ENCODE measurements at places on chromosomes 3 and 15.

GRCh38 chr3:120013481-120013880 is 80.8 kb downstream of the GSK3B start:
- DNase-seq, result no peak

GRCh38 chr15:68501616-68502015 is 69.7 kb upstream of the ITGA11 start:
- no peak for DNase-seq

DNA sequence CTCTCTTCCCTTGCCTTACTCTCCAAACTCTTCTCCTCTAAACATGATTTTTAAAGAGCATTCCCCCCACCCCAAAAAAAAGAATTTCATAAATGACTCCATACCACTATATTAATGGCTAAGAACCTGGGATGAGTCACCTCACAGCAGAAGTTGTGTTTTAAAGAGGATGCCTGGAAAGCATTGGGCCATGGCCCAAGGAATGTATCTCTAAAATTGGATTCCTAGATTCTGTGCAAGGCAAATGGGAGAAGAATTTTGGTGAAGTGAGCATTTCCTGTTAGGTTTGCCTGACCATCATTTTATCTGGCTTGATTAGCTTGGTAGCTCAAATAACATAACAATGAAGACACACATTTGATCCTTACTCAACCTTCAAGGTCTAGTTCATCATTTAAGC is 251.4 kb downstream of the NR1D2 start:
- DNase-seq, result peak; percentile 76

DNA sequence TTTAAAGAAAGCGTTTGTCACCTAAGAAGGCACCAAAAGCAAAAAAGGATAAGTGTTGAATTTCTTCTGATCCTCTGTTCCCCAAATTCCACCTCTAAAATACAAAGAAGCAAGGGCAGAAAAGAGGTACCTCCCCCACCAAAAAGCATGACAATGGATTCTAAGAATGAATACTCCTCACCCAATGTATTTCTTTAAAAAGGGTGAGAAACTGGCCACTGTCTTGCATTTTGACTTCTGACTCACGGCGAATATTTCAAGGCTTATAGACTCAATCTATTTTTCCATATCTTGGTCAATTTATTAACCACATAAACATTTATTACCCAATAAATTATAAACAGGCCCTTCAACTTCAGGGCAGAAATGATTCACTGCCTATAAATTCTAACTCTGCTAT is 131.1 kb downstream of the NR1I2 start:
- DNase-seq, result no peak

- DNase-seq, result no peak
Measured at GRCh38 chr15:73538563-73539211, 94.5 kb downstream of the NPTN start.

- DNase-seq, result no peak
Measured at GRCh38 chr3:77541203-77541922, 501.5 kb downstream of the ROBO2 start.

- DNase-seq, result no peak
Measured at GRCh38 chr3:187360596-187360995, 7.6 kb upstream of the RTP4 start.

DNA sequence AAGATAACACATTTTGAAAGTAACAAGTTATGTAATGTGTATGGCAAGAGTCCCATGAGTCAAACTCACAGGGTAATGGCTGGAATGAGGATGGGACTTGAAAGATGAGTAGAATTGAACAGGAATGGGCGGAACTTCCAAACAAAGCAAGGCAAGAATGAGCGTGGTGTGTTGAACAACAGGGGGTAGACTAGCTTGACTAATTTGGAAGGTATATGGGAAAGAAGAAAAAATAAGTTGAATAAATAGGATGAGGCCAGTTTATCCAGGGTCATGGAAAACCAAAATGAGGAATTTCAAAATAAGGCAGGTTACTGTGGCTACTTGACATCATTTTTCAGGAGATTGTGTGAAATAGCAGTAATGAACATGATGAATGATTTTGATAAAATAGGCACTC is 2.5 kb upstream of the DPH6 start:
- DNase-seq, result peak; percentile 2

GRCh38 chr3:188734395-188734794 is 437.4 kb upstream of the TPRG1 start:
- no peak for DNase-seq

GRCh38 chr3:7333125-7333524 is 472.2 kb downstream of the GRM7 start:
- DNase-seq, result no peak

DNA sequence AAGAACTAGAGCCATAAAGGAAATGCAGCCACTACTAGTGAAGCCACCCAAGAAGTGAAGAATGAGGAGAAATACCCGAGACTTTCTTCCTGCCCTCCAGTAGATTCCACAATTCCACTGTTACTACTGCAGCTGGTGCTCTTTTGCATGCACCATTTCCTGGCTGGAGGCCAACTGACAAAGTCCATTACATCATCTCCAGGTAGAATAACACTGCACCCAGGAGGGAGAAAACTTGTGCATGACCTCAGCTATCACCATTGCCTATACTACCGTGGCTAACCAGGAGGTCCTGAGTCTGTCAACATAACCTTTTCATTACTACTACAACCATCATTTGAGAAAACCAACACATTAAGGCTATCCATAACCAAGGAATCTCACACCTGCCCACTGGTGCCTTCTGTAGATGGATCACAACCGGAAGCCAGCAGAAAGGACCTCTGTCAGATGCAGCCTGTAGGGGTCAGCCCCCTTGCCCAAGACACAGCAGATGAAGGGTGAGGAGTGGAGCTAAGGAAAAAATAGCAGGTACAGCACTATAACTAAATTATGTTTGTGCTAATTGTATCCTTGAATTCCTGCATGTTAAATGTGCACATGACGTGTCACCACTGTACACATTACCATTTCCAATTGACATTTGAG is 200.8 kb upstream of the C2CD4B start:
- no peak for DNase-seq

DNA sequence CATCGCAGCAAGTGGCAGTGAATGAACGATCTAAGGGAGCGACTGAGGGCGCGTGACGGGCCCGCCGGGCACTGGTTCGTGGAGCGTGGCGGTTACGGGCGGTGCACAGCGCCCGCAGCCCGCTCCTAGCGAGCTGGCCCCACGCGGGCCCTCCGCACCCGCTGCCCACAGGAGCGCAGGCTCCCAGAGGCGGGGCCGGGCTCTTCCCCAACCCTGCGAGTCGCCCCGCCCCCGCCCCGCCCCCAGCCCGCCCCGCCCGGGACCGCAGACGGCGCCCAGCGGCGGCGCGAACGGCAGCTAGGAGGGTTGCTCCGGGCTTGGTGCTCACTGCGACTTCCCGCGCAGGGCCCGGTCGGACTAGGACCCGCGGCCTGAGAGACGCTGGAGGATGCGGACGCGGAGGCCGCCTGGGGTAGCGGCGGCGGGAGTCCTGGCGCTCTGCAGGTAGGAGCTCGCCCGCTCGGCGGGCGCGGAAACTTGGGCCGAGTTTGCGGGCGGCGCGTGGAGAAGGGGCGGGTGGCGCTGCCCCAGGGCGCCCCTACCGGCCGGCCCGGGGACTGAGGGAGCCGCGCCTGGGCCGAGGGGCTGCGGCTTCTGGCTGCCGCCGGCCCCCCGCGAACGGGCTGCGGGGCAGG is at the start of gene C15orf39:
Gene C15orf39 (plus strand): TSS at position 267 of the 635 bp plus-strand sequence. CDS start 4,167 bp downstream, outside the sequence.
- peak; percentile 87 for DNase-seq

- no peak for DNase-seq
Measured at GRCh38 chr15:27028858-27029477, 58.0 kb downstream of the GABRG3 start.

GRCh38 chr15:90774731-90775514 is 57.8 kb downstream of the BLM start:
- peak; percentile 69 for DNase-seq

GRCh38 chr15:40317580-40317979 is 5.9 kb upstream of the INAFM2 start:
- DNase-seq, result no peak

DNA sequence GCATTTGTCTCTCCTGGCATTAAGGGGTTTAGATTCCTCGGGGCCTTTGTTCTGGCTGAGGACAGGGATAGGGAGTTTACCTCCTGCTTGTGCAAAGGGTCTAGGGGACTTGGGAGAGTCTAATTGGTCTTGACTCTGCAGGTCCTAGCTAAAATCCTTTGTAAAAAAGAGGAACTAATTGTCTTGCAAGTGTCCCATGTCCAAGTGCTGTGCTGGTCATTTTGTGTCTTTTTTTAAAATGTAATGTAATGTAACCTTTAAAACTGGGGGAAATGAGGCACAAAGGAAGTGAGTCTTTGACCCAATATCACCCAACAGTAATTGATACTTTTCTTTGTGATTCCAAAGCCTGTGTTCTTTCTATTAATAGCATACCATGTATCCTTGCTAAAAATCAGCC is 14.9 kb upstream of the C3orf80 start:
- DNase-seq, result no peak

DNA sequence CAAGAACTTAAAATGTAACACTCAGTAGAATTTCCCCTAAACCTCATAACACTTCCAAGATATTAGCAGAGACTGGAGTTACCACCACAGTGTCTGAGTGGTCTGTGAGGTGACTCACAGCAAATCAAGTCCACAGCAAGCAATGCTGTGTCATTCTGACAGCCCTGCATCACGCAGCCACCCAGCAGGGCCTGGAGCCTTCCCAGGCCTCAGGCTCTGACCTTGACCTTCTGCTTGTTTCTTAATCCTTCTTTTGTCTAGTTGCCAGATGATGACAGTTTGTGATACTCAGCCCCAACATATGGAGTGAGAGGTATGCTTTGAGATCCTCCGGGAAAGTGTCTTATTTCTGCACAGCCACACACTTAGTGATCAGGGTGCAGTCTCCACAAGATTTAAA is 82.5 kb downstream of the TOP2B start:
- DNase-seq, result peak; percentile 46

DNA sequence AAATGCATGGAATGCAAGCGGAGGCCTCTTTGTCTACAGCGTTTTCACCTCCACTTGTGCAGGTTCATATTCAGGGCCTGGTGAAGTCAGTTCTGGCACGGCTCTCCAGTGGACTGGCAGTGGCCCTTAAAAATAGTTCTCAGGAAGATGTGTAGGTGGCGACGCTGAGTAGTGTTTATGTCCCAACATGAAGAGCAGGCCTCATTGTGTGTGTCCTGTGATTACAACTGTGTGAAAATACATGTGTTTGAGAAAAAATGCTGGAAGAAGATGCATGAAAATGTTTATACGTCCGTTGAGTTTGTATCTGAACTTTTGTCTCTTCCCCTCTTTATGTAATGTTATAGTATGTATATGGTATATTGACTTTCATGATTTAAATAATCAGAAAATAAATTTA is 7.2 kb downstream of the LIPC start:
- peak; percentile 65 for DNase-seq

- no peak for DNase-seq
Measured at GRCh38 chr15:85555875-85556617, 175.6 kb downstream of the AKAP13 start.

GRCh38 chr15:63752075-63752684 is 81.6 kb downstream of the HERC1 start:
- DNase-seq, result peak; percentile 76

- no peak for DNase-seq
Measured at GRCh38 chr3:186640929-186641328, 730 bp downstream of the FETUB start.

- DNase-seq, result peak; percentile 18
Measured at GRCh38 chr3:161150001-161150525, 44.9 kb upstream of the B3GALNT1 start.

DNA sequence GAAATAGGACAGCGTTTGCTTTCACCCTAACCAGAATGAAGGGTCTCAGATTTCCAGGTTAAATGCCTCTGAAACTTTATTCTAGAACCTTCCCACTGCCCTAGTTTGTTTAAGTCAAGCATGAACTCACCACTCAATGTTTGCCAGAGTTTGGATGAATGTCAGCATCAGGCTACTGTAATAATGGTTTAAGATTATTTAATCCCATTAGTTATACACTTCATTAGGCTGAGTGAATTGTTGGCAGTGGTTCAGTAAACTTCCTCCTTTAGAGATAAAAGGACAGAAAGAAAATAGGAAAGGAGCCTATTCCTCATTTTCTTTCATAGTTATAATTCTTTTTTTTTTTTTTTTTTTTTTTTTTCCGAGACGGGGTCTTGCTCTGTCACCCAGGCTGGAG is 401.9 kb upstream of the TPRG1 start:
- no peak for DNase-seq

- peak; percentile 63 for DNase-seq
Measured at GRCh38 chr15:38758043-38758442, 193.4 kb upstream of the RASGRP1 start.

GRCh38 chr3:47082519-47082918 is 81.4 kb downstream of the SETD2 start:
- DNase-seq, result peak; percentile 53

DNA sequence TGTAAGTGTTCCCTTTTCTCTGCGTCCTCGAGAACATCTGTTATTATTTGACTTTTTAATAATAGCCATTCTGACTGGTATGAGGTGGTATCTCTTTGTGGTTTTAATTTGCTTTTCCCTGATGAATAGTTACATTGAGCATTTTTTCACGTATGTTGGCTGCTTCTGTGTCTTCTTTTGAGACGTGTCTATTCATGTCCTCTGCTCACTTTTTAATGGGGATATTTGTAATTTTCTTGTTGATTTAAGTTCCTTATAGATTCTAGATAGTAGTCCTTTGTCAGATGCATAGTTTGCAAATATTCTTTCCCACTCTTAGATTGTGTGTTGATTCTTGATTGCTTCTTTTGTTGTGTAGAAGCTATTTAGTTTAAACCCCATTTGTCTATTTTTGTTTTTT is 179.2 kb downstream of the DOCK3 start:
- DNase-seq, result no peak

DNA sequence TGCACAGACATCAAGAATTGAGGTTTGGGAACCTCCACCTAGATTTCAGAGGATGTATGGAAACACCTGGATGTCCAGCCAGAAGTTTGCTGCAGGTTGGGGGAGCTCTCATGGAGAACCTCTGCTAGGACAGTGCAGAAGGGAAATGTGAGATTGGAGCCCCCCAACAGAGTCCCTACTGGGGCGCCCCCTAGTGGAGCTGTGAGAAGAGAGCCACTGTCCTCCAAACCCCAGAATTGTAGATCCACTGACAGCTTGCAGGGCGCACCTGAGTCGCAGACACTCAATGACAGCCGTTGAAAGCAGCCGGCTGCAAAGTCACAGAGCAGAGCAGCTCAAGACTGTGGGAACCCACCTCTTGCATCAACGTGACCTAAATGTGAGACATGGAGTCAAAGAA is 34.6 kb upstream of the EPHA6 start:
- DNase-seq, result no peak

GRCh38 chr3:176579711-176580185 is 617.5 kb downstream of the TBL1XR1 start:
- peak; percentile 75 for DNase-seq

DNA sequence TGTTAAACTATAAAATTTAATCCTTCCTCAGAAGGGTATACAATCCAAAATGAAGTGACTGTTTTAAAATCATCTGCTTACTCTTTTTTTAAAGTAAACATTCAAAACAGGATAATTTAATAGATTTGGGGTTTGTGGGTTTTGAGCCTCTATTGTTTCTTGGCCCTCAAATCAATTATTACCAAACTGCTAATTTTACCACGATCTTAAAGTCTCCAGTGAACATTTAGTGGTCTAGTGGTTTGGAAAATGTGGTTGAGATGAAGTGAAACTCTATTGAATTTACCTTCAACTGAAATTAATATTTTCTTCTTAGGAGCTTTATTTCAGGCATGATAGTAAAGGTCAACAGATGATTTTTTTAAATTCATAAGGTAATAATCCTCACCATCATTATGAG is 11.2 kb upstream of the ATP11B start:
- no peak for DNase-seq

- DNase-seq, result no peak
Measured at GRCh38 chr15:40590667-40591050, 3.4 kb upstream of the KNL1 start.
